ENCODE measurements at places on chromosomes 2 and 18.

DNA sequence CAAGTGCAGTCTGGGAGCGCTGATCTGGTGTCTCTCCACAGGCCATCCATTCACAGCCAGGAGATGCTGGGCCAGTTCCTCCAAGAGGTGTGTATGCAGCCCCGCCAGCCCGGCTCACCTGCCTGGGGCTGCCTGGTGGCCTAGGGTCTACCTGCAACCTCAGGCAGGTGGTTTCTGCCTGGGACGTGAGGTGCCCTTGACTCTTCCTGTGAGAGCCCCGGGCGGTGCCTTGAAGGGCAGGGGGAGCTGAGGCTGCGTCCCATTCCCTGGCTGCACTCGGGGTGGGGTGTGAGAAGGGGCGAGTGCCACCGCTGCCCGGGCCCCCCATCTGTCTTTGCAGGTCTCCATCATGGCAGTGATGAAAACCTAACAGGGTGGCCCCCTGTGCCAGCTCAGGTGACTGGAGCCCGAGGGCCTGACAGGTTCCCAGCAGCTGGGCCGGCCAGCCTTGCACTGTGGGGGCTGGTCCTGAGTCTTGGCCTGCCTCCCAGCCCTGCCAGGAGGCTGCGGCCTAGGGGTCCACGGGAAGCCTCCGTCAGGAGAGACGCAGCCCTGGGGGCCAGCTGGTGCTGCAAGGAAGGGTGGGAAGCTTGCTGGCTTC is 11.9 kb downstream of the CAPN10 start:
- DNase-seq: no peak

DNA sequence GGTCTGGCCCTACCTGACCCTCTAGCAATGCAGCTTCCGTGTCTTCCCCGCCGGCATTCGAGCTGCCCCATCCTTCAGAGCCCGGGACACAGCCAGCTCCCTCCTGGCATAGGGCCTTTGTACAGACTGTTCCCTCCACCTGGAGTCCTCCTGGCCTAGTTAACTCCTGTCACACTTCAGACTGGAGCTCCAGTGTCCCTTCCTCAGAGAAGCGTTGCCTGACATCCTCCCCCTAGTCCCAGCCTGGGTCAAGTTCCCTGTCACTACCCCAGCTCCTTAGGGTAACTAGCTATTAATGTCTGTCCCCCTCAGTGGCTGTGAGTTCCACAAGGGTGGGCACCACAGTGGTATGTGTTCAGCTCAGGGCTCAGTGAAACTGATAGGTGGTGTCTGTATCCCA is 45.5 kb upstream of the LOXHD1 start:
- DNase-seq: no peak

DNA sequence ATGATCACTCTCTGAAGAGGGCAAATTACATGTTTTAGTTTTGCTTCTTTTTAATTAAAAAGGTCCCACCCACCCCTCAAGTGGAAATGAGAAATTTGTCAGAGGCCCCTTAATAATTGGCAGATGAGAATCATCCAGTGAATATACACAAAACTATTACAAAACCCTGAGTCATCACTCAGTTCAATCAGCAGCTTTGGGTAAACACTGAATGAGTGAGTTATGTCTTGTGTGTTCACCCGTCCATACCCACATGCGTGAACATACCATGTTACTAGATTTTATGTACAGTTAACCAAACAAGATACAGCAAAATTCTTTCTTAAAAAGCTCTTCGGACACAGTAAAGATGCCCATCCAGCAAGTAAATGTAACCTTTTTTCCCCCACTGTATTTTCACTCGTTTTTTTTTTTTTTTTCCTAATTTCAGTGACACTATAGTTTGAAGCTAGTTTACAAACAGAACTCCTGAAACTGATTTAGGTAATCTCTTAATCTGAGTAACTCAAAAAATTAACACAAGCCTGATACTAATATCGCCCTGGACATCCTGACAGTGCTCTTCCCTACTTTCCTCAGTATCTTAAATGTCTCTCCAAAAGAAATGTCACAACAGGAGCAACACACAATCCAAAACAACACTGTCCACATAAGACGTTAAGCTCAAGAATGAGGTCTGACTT is 1.4 kb downstream of the PSME4 start:
- no peak for DNase-seq

- DNase-seq: no peak
These were observed 262.2 kb upstream of the SKOR2 start for GRCh38 chr18:47513614-47514013.

GRCh38 chr2:190561094-190561493 is 26.6 kb upstream of the NEMP2 start:
- no peak for DNase-seq

- no peak for DNase-seq
These were observed 60.4 kb downstream of the SETBP1 start for GRCh38 chr18:44741085-44741484.

DNA sequence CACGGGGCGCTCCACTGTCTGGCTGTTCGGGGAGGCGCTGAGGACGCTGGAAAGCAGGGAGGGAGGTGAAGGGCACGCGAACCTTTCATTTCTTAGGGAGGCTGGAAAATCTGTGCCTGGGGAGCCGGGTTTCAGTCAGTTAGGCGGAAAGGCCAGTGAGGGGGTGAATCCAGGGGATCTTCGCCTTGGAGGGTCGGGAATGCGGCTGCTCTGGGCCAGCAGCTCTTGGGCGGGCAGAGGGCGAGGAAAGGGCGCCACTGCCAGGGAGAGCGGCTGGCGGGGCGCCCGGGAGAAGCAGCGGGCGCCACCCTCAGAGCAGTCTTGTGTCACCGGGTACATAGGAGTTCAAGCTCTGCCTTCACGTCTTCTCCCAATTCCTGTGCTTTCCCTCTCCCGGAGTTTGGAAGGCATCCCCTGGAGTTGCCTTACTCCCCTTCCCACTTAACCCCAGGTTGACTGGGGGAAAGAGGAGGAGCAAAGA is 1.4 kb downstream of the CCDC85A start:
- no peak for DNase-seq

DNA sequence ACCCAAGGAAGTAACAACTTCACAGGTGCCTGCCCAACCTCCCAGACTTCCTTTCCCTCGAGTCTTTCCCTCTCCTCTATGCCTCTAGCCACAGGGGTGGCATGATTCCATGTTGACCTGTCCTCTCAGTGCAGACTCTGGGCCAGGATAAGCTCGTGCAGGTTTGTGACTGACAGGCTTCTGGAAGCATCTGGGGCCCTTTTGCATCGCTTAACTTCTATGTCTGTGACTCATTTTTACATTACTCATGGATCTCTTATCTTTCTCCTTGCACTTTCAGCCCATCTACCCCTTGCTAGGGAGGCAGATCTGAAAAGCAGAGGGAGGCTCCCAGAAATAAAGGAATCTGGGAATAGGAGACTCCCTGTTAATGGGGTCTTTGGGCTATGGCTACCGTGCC is 98.5 kb upstream of the RIOK3 start:
- no peak for DNase-seq

DNA sequence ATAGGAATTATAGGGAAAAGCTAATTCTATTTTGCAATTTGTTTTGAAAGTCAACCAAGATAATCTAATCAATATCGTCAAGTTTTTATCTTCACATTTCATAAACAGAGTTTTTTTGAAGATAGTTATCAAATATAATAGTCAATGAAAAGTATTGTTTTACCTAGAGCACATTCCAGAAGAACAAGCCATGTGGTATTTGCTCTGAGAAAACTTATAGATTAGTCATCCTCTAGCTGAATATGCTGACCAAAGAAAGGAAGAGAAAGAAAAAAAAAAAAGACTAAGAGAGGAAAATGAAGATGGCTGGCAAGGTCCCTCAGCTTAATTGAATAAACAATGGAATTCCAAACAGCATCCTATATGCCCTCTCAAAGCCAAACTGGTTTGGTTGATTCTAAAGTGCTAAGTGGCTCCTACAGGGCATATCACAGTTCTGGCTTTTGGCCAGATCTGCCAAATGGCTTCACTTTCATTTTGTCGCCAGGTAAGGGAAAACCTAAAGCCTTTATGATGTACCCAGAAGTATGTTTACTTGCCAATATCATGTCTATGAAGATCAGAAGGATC is 132.6 kb downstream of the VWC2L start:
- DNase-seq: no peak

DNA sequence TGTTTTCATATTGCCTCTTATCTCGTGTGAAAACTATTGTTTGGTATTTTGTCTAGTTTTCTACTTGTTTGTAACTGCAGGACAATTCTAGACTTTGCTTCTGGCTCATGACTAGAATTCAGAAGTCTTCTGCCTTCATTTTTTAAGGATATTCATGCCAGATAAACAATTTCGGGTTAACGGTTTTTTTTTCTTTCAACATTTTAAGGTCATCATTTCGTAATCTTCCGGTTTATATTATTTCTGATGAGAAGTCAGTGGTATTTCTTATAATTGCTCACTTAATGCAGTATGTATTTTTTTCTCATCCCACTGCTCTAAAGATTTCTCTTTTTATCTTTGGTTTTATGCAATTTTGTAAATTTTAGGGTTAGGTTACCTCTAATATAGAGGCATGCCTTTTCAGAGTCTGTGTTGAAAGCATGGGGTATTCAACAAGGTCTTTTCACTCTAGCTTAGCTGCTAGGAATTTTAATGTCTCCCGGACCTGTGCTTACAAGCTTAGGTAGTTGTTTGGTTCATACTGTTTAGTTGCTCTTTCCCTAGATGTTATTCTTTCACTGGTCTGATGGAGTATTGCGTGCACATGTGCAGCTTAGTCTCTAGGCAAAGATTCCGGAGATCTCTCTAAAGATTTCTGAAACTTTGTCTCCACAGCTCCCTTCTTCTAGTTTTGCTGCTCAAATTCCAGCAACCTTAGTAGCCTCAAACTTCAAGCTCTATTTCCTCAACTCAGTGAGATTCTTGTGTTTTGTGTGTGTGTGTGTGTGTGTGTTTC is 198.1 kb downstream of the MCFD2 start:
- no peak for DNase-seq
